ENCODE measurements at places on chromosomes 5 and 9. TPM values are rescaled to one million over a fixed set of nuclear protein-coding genes. Genes with fewer than 3 reads are reported as not detected.

FAM221B gene
- not detected for total RNA-seq

ACTBL2 gene
- total RNA-seq = not detected

CCDC192 gene
- 0.18 TPM for total RNA-seq

PCDHGA5 gene
- total RNA-seq = 2.3 TPM

JAKMIP2 gene
- total RNA-seq = 2.0 TPM

OMD gene
- total RNA-seq = 8.9 TPM

IL7R gene
- total RNA-seq = 0.22 TPM

TMEM232 gene
- total RNA-seq = 2.7 TPM

HAVCR1 gene
- total RNA-seq = 0.04 TPM

All from muscle of leg (tissue), 16 donors.